ENCODE measurements at places on chromosomes 5 and 9.

- no peak overlapping the region for H3K27ac ChIP-seq
- H3K27me3 ChIP-seq = no peaks in the 10 kb centered on the region
- DNase-seq = no peak
- H3K4me1 ChIP-seq = no peaks in the 10 kb centered on the region
- no peaks in the 10 kb centered on the region for H3K36me3 ChIP-seq
Observed at GRCh38 chr5:61534481-61535267, 202.6 kb downstream of the ZSWIM6 start.

GRCh38 chr5:160341309-160341870 is 29.0 kb upstream of the CCNJL start:
- no peaks in the 10 kb centered on the region for H3K36me3 ChIP-seq
- no peak for DNase-seq
- no peaks in the 10 kb centered on the region for H3K27me3 ChIP-seq
- peak overlapping the region; percentile 20 for H3K27ac ChIP-seq
- H3K4me3 ChIP-seq = no peak overlapping the region

DNA sequence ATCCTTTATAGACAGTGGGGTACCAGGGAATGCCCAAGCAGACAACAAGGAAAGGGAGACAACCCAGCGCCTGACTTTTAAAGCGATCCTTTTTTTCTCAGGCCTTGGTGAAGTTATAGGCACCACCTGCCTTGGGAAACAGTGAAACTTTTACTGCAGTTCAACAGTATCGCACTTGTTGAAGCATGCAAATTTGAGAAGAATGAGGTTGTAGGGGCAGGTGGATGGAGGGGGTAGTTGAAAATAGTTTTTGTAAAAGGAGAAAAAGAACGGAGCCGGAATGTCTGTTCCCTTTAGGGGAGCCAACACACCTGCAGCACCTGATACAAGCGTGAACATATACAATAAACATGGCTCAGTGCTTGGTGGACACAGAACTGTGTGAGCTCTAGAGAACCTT is 190.2 kb upstream of the NR3C1 start:
- no peak for DNase-seq
- no peak overlapping the region for H3K4me3 ChIP-seq
- no peaks in the 10 kb centered on the region for H3K27me3 ChIP-seq
- H3K27ac ChIP-seq = no peak overlapping the region
- H3K4me1 ChIP-seq = peaks cover 8% of the 10 kb centered on the region

- DNase-seq = no peak
- H3K27ac ChIP-seq = no peak overlapping the region
- no peak overlapping the region for H3K4me3 ChIP-seq
- H3K4me1 ChIP-seq = no peaks in the 10 kb centered on the region
- H3K27me3 ChIP-seq = no peaks in the 10 kb centered on the region
- no peaks in the 10 kb centered on the region for H3K36me3 ChIP-seq
Observed at GRCh38 chr5:126125407-126125806, 297.8 kb upstream of the GRAMD2B start.

DNA sequence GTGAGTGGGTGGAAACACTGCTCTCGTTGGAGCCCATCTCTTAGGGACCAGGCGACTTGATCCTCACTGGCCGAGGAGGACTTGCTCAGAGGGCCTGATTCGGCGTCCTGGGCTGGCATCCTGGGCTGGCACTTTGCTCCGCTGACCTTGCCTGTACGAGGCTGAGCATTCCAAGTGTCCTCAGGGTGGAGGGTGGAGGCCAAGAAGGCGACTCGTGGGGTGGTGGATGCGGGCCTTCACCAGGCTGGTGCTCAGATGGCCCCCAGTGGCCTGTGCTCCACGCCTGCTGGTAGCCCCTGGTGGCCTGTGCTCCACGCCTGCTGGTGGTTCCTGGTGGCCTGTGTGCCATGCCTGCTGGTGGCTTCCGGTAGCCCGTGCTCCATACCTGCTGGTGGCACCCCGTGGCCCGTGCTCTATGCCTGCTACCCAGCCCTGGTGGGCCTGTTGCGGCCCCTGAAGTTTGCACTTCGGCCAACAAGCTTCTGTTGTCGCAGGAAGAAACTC is 42.9 kb downstream of the PHF2 start:
- no peaks in the 10 kb centered on the region for H3K27me3 ChIP-seq
- no peak overlapping the region for H3K4me3 ChIP-seq
- no peaks in the 10 kb centered on the region for H3K36me3 ChIP-seq
- DNase-seq = peak; percentile 65
- H3K4me1 ChIP-seq = peaks cover 32% of the 10 kb centered on the region

- no peaks in the 10 kb centered on the region for H3K27me3 ChIP-seq
- no peaks in the 10 kb centered on the region for H3K4me1 ChIP-seq
- no peak overlapping the region for H3K27ac ChIP-seq
- no peak overlapping the region for H3K4me3 ChIP-seq
Observed at GRCh38 chr9:107760469-107761242, 271.1 kb upstream of the KLF4 start.

GRCh38 chr5:57986761-57987341 is 473.0 kb downstream of the PLK2 start:
- no peak overlapping the region for H3K27ac ChIP-seq
- no peaks in the 10 kb centered on the region for H3K36me3 ChIP-seq
- H3K27me3 ChIP-seq = no peaks in the 10 kb centered on the region
- DNase-seq = no peak
- H3K4me1 ChIP-seq = no peaks in the 10 kb centered on the region

DNA sequence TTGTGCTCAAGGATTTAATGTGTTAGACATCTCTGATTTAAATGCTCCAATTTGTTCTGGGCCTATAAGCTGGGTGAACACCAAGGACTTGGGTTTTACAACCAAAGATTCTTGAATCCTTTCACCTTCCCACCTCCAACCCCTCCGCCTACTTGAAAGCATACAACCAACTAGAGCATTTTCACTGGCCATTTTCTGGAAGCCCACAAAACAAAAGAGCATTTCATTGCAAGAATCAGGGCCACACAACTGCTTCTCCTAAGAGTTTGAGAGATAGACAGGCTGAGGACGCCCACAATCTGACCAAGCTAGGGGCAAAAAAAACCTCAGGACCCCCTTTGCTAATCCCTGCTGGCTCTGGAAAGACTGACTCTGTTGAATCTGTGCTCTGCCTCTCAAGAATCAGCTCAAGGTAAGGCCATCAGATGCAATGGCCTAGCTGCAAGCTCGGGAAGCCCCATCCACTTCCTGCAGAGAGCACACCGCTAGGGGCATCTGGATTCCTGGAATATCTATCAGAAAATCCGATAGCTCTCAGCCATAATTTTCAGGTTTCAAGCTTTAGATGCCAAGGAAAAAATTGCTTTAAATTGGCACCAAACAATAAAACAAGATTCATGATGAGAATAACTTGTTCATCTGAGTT is 57.7 kb downstream of the RETREG1 start:
- no peaks in the 10 kb centered on the region for H3K27me3 ChIP-seq
- no peak for DNase-seq
- H3K27ac ChIP-seq = no peak overlapping the region
- H3K36me3 ChIP-seq = no peaks in the 10 kb centered on the region
- H3K4me3 ChIP-seq = no peak overlapping the region

DNA sequence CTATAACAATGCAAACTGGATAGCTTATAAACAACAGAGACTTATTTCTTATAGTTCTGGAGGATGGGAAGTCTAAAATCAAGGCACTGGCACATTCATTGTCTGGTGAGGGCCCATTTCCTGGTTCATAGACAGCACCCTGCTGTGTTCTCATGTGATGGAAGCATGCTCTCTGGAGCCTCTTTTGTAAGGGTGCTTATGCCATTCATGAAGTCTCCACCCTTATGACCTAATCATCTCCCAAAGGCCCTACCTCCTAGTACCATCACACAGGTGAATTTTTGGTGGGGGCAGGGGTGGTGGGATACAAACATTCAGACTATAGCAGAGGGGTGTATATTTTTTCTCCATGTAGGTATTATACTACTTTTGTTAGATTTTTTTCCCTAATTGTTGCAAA is 92.4 kb downstream of the UNC13B start:
- H3K27me3 ChIP-seq = no peaks in the 10 kb centered on the region
- no peaks in the 10 kb centered on the region for H3K36me3 ChIP-seq
- no peak overlapping the region for H3K4me3 ChIP-seq
- no peak overlapping the region for H3K27ac ChIP-seq
- H3K4me1 ChIP-seq = no peaks in the 10 kb centered on the region

DNA sequence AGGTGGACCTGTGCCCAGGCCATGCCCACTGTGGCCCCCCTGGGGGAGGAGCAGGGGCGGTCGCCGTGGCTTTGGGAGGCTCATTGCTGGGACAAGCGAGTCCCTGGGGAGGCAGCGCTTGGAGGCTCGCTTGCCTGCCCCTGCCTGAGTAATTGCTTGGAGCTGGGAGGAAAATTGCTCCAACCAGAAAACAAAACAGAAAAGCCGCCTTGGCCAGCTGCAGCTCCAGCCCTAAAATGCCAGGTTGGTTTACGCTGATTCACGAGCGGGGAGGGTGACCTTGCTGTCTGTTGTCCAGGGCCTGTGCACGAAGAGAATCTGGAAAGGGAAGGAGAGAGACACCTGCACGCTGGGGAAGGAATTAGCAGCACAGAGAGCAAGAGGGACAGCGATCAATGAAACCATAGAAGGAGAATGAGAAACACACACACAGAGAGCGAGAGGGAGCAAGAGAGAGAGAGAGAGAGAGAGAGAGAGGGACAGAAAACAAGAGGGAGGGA is 25.3 kb downstream of the NTNG2 start:
- no peak for DNase-seq
- H3K36me3 ChIP-seq = no peaks in the 10 kb centered on the region
- H3K4me3 ChIP-seq = no peak overlapping the region
- H3K27me3 ChIP-seq = no peaks in the 10 kb centered on the region

DNA sequence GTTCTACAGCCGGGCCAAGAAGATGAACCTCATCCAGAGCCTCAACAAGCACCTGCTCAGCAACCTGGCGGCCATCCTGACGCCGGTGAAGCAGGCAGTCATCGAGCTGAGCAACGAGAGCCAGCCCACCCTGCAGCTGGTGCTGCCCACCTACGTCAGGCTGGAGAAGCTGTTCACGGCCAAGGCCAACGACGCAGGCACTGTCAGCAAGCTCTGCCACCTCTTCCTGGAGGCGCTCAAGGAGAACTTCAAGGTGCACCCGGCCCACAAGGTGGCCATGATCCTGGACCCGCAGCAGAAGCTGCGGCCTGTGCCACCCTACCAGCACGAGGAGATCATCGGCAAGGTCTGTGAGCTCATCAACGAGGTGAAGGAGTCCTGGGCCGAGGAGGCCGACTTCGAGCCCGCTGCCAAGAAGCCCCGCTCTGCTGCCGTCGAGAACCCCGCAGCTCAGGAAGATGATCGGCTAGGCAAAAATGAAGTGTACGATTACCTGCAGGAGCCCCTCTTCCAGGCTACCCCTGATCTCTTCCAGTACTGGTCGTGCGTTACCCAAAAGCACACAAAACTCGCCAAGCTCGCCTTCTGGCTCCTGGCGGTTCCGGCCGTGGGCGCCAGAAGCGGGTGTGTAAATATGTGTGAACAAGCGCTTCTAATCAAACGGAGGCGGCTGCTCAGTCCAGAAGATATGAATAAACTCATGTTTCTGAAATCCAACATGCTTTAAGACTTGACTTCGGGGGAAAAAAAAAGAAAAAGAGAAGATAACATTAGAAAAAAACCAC is 28.5 kb downstream of the AMBP start:
- peaks cover 23% of the 10 kb centered on the region for H3K36me3 ChIP-seq
- H3K4me3 ChIP-seq = no peak overlapping the region

- no peaks in the 10 kb centered on the region for H3K36me3 ChIP-seq
- H3K4me3 ChIP-seq = no peak overlapping the region
- no peaks in the 10 kb centered on the region for H3K4me1 ChIP-seq
- no peaks in the 10 kb centered on the region for H3K27me3 ChIP-seq
- H3K27ac ChIP-seq = no peak overlapping the region
Observed at GRCh38 chr5:97443740-97444139, 260.7 kb upstream of the RIOK2 start.

GRCh38 chr9:69317081-69317480 is 7.9 kb upstream of the ENTREP1 start:
- no peak for DNase-seq
- H3K36me3 ChIP-seq = no peaks in the 10 kb centered on the region
- no peak overlapping the region for H3K4me3 ChIP-seq
- no peaks in the 10 kb centered on the region for H3K4me1 ChIP-seq

DNA sequence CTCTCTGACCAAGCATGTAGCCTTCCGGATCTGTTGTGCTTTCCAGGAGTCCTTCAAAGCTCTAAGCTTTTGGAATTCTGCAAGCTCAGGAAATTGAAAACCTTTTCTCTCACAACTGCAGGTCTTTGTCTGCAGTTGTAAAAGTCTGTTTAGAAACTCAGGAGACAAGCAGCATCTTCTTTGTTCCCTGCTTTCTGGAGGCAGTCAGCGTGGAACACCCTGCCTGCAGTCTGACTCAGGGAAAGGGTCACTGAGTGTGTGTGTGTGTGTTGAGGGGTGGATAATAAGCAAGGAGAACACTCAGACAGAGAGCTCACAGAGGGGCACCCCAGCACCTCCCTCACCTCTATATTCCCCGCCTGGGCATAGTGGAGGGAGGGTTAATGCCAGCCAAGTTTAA is 29.1 kb downstream of the KCNIP1 start:
- no peak overlapping the region for H3K27ac ChIP-seq
- no peak for DNase-seq
- H3K36me3 ChIP-seq = no peaks in the 10 kb centered on the region
- H3K27me3 ChIP-seq = no peaks in the 10 kb centered on the region
- no peak overlapping the region for H3K4me3 ChIP-seq

GRCh38 chr5:114789773-114790402 is 379.8 kb downstream of the TRIM36 start:
- H3K36me3 ChIP-seq = no peaks in the 10 kb centered on the region
- no peaks in the 10 kb centered on the region for H3K27me3 ChIP-seq
- H3K27ac ChIP-seq = no peak overlapping the region
- H3K4me1 ChIP-seq = no peaks in the 10 kb centered on the region

GRCh38 chr5:172685091-172685490 is 44.0 kb downstream of the NEURL1B start:
- peaks cover 20% of the 10 kb centered on the region for H3K4me1 ChIP-seq
- no peak for DNase-seq
- H3K27me3 ChIP-seq = no peaks in the 10 kb centered on the region
- H3K27ac ChIP-seq = no peak overlapping the region
- H3K36me3 ChIP-seq = no peaks in the 10 kb centered on the region
- no peak overlapping the region for H3K4me3 ChIP-seq

DNA sequence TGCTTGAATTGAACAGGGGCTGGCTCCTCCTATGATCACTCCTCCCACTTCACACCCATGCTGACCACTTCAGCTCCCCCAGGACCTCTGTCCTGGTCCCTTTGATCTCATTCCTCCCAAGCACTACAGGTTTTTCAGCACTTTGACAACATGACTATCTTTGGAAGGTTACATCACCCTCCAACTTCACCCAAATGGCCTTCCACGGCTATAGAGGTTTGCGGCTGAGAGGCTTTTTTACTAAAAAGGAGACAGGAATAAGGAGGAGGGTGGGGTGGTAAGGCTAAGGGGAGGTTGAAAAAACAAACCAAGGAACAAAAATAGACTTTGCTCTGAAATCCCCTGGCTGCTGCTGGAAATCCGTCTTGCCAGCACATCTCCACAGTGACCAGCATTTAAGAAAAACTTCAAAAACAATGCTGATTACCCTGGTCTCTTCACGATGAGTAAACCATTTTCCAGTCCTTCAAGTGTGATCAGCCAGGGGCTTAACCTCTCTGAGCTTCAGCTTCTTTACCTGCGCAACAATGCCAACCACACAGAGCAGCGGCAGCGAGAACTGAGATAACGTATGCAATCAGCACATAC is 102.7 kb downstream of the DPYSL3 start:
- no peak for DNase-seq
- peak overlapping the region; percentile 98 for H3K27ac ChIP-seq
- no peaks in the 10 kb centered on the region for H3K36me3 ChIP-seq
- H3K27me3 ChIP-seq = no peaks in the 10 kb centered on the region
- peaks cover 45% of the 10 kb centered on the region for H3K4me1 ChIP-seq

GRCh38 chr9:7533376-7534090 is 266.0 kb downstream of the DMAC1 start:
- no peak overlapping the region for H3K27ac ChIP-seq
- H3K36me3 ChIP-seq = no peaks in the 10 kb centered on the region

GRCh38 chr5:95866435-95867040 is 44.0 kb upstream of the GLRX start:
- H3K27ac ChIP-seq = no peak overlapping the region
- no peaks in the 10 kb centered on the region for H3K36me3 ChIP-seq
- no peaks in the 10 kb centered on the region for H3K27me3 ChIP-seq
- peaks cover 28% of the 10 kb centered on the region for H3K4me1 ChIP-seq

Data from vagina (tissue), 2 donors.